ENCODE measurements at places on chromosomes 2 and 18.

- no peak for DNase-seq
Observed at GRCh38 chr2:223306371-223306770, 254.4 kb downstream of the KCNE4 start.

DNA sequence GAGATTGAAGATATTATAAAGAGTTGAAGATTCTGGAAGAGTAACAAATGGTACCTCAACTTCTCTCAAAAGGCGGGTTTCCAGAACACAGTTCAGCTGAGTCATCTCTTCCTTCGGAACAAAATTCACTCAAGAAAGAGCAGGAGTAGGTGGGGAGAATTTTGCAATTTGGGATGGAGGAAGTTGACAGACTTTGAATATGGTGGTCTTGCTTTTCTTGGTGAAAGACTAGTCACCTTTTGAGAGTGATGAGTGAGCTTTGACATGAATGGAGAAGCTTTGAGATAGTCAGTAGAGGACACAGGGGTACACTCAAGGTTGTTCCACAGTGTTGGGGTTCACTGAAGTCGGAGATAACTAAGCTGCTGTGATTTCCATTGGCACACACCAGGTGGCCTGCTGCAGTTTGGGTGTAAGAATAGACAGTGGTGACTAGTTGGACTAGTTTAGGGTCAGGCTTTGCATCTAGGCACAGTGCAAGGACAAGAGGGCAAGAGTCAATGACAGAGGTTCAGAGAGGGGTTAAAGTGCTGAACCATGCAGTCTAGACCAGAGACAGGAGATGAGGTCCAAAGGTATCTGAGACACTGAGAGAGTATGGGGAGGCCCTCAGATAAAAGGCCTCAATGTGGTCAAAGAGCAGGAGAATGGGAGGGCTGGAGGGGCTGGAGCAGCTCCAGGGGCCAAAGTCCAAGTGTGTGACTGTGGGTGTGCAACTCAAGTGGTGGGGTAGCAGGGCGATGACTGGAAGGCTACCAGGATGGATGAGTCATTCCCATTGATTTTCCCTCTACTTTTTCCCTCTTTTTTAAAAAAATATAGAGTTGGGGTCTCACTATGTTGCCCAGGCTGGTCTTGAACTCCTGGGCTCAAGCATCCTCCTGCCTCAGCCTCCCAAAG lies 7.7 kb downstream of the CCL20 start:
- no peak for DNase-seq

DNA sequence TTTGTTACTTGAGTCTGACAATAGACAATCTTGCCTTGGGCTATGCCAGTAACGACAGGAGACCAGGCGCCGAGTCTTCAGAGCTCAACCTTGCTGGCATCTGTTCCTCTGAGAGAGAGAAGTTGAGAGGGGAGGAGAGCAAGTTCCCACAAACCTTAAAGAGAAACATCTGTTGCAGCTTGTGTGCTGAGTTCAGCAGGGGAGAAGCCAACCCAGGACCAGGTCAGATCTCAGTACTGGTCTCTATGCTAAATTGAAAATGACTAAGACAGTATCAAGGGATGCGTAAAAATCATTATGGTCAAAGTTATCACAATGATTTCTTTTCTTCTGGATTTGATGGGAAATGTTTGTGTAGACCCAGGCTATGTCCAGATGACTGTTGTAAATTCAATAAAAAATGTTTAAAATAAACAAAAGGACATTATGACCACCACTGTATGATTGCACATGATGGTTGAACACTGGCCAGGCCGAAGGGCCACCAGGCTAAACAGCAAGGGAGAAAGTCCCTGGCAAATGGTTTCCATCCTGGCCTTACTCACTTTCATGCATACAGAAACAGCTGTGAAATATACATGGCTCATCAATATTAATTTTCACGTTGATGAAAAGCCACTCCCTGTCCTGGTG lies 100.3 kb upstream of the PMAIP1 start:
- no peak for DNase-seq

- DNase-seq, result peak; percentile 58
Observed at GRCh38 chr2:48589170-48589767, 28.4 kb upstream of the GTF2A1L start.

- no peak for DNase-seq
Observed at GRCh38 chr18:7369006-7369405, 138.1 kb downstream of the LRRC30 start.

Measured in erythroblast (primary cell).